NCI-H1930 (cell line): ENCODE measurements at places on chromosomes 12 and 14.

GRCh38 chr12:25236626-25237025 is 14.1 kb downstream of the KRAS start:
- no peak for DNase-seq

DNA sequence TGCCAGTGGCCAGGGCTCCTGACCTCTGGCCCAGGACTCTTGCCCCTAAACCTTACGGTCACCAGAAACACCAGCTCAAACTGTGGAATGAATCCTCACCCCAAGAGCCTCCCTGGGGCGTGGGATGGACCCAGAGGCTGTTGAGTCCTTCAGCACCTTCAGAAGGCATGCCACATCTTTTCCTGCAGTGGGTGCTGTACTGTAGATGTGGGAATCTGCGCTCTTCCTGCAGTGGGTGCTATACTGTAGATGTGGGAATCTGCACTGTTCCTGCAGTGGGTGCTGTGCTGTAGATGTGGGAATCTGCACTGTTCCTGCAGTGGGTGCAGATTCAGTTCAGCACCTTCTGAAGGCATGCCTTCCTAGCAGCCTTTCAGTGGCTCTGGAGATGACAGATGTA is 1.2 kb downstream of the KRT82 start:
- DNase-seq: no peak

DNA sequence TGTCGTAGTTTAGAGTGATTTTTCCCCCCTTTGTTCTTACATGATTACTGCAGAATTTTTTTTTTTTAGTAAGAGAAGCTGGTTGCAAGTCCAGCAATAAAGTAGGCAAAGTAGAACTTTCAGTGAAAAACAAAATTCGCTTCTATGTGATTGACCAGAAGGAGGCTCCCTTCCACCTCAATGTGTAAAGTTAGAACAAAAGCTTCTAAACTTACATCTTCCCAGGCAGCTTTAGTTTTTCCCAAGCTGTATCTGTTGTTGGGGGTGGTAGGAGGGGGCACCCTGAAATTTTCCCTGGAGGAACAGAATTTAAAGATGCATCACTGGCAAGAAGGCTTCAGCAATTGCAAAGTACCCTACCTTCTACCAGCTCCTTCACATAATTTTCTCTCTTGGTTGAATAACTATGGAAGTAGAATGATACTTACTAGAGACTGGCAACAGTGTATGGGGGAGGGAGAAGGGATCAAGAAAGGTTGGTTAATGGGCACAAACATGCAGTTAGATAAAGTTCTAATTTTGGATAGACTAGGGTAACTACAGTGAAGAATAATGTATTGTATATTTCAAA is 87.3 kb upstream of the E2F7 start:
- DNase-seq: no peak

DNA sequence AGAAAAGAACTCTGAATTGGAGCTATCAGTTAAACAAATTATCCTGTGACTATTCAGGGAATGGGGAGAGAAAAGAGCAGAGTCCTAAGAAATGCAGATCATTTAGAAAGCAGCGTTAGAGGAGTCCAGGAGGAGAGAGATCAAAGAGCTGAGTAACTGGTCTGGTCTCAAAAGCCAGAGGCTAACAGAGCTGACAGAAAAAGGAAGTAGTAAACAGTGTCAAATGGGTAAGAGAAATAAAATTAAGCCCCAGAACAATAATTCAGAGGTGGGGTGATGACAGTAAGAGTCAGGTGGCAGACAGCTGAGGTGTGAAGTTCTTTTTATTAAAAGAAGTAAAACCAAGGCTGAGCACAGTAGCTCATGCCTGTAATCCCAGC is 19.3 kb downstream of the GXYLT1 start:
- no peak for DNase-seq

- no peak for DNase-seq
Measured at GRCh38 chr12:130994821-130995375, 41.2 kb downstream of the ADGRD1 start.

DNA sequence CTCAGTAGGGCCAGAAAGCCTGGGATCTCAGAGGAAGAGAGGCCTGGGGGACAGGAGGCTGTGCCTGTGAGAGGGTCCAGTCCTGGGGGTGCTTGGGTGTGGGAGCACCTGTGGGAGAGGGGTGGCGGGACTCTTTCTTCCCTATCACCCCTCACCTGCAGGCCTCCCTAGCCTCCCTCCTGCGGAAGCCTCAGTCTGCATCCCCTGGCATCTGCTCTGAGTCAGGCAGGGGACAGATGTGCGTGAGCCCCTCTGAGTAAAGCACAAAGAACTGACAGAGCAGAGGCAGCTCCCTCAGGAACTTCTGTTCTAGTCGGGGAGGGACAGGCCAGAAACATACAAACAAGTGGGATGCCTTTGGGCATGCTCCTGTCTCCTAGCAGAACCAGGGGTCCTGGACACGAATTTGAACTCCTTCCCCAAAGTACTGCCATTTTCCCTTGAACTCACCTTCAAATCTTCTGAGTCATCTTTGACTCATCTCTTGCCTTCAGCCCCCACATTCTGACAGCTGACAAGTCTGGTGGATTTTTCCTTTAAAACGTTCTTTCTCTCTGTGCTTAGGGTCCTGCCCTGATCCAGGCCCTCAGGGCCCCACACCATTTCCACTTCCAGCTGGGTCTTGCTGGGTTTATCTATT is 8.5 kb upstream of the HSP90AA1 start:
- DNase-seq: no peak

GRCh38 chr14:92382677-92383076 is 59.7 kb downstream of the SLC24A4 start:
- no peak for DNase-seq

GRCh38 chr14:20904393-20905029 is 13.3 kb downstream of the RNASE3 start:
- no peak for DNase-seq

GRCh38 chr14:61188978-61189808 is 91.9 kb downstream of the TMEM30B start:
- DNase-seq: no peak

GRCh38 chr12:65881965-65882413 is 57.7 kb downstream of the HMGA2 start:
- no peak for DNase-seq

- DNase-seq: no peak
Measured at GRCh38 chr14:71206123-71206522, 298.9 kb downstream of the PCNX1 start.

- DNase-seq: peak; percentile 16
Measured at GRCh38 chr12:107091989-107092641, 1.2 kb downstream of the CRY1 start.

DNA sequence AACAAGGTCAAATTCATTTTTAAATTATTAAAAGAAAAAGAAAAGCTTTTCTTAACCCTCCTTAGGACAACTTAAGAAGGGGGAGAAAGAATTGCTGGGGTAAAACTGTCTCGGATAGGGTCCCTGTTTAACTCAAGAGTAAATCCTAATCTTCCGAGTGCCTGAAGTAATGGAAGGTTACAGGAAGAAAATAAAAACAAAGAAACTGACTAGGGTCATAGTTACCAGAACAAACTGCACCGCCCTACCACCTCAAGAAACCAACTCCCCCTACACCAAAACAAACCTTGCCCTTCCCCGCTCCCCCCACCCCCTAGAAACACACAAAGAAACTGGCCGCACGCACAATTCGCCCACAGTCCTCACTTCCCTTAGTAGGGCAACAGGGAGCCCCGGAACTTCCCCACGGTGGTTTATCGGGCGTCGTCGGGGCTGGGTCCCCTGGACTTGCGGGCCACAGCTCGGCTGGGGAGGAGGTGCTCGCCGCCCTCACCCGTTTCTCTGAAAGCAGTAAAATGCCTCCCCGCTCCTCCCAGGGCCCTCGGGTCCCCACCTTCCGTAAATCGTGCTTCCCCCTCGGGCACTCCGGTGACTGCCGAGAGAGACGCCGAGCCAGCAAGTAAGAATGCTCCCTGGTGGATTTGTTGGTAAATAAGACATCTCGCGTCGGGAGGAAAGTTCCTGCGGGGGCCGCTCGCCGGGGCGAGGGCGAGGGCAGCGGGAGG is 2.4 kb downstream of the SINHCAF start:
- DNase-seq: no peak

DNA sequence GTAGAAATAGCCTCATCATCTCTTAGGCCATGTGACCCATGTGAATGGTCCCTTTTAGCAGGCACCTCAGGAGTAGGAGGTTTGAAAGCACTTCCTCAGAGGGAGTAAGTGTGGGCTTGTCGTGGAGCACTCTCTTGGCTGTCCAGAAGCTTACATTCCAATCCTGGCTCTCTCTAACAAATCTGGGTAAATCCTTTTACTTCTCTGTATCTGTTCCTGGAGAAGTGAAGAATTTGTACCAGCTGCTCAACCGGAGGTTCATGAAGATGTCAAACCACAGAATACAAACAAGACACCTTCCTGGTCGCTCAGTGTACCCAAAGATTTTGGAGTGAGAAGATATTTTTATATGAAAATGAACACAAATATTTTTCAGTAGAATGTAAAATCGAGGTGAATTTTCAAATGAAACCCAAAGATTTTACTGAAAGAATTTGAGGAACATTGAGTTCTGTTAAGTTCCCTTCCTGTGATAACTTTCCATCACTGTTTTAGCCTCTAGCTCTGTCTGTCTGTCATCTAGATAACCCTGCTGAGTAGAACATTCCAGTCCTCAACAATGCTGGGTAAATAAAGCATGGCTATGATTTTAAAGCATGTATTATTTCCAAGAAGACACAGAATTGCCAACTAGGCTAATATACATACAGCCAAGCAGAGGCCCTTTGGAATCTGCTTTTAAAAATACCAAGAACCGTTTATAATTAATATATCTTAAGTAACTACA is 263.9 kb upstream of the RGS6 start:
- DNase-seq: no peak

DNA sequence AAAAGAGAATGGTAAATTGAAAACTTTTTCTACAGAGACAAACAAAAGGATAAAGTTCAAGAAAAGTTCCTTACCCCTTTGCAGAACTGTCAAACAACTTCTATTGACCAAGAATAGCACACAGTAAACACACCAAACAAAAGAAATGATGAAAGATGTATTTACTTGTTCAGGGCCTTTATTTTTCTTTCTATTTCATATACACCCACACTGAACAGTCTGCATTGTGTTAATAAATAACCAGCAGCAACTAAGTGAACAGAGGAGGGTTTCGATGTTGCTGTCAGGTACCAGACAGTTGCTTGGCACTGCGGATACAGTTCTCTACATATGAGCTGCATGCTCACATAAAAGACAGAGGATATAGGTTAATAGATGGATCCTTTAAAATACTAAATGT is 122.1 kb downstream of the SOX5 start:
- DNase-seq: no peak

GRCh38 chr14:23066855-23067744 is 9.8 kb upstream of the CDH24 start:
- no peak for DNase-seq

- no peak for DNase-seq
Measured at GRCh38 chr12:76264611-76265012, 83.6 kb downstream of the BBS10 start.

GRCh38 chr12:84089356-84089755 is 823.2 kb downstream of the SLC6A15 start:
- no peak for DNase-seq

GRCh38 chr14:59919570-59920377 is at the start of gene LRRC9:
LRRC9 (plus strand) TSS chr14:59920144.
- DNase-seq: peak; percentile 88

- no peak for DNase-seq
Measured at GRCh38 chr12:115313929-115314328, 630.0 kb upstream of the TBX3 start.

GRCh38 chr14:23177181-23177580 is 6.3 kb downstream of the SLC7A8 start:
- DNase-seq: no peak

GRCh38 chr14:53437858-53438257 is 284.7 kb upstream of the DDHD1 start:
- no peak for DNase-seq

DNA sequence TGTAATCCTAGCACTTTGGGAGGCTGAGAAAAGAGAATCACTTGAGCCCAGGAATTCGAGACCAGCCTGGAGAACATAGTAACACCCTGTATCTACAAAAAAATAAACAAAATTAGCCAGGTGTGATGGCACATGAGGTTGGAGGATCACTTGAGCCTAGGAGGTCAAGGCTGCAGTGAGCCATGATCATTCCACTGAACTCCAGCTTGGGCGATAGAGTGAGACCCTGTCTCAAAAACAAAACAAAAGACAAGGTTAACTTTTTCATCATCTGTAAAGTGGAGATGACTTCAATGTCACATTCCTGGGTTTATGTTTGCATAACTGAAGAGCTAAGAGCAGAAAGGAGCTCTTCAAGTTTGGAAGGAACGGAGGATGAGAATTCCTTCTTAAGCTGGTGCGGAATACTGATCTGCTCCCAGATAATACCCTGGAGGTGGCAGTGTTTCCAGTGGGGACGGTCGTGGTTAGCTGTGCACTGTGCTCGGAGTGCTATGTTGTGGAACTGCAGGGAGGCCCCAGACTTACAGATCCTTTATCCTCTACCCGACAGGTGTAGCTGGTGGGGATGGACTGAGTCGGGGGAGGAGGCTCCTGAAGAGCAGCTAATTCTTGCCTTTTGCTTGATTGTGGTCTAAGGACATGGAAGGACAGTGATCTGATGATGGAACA is 22.5 kb upstream of the BICD1 start:
- DNase-seq: no peak

- no peak for DNase-seq
Measured at GRCh38 chr12:101021911-101022388, 188.1 kb downstream of the SLC5A8 start.

GRCh38 chr14:93789228-93790130 is 1.2 kb upstream of the PRIMA1 start:
- peak; percentile 36 for DNase-seq

GRCh38 chr12:56831936-56832335 is 68.8 kb downstream of the HSD17B6 start:
- no peak for DNase-seq

DNA sequence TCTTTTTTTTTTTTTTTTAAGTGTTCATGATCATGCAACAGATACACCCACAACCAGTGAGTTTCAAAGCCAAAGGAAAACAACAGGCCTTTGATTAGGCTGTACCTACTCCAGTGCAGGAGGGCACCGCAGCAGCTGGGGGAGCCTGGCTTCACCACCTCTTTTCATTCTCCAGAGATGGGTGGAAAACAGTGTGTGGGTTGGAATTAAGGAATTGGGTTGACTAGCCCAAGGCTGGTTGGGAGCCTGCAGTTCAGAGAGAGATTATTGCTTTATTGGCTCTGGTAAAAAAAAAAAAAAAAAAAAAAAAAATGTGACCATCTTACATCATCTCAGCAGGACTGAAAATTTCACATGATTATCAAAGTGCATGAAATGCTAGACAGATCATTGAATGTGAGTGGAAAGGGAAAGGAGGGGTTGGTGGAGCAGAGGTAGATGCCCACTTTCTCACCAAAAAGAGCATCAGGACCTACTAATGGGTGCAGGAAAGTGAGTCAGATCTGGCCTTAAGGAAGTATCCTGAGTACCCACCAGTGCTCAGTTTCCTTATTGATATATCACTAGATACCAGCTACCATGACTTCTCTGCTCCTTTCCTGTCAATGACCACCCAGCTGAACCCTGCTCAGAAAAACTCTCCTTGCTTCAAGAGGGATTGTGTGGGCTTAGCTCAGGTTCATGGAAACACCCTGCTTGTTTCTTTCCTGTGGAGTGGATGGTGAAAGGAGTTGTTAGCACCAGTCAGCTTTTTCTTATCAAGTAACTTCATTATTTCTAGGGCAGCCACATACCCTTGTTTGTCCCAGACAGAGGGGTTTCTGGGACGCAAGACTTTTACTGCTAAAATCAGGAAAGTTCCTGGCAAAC is 54.8 kb upstream of the DYRK2 start:
- DNase-seq: no peak

- DNase-seq: no peak
Measured at GRCh38 chr12:106245767-106246166, 2.1 kb downstream of the CKAP4 start.
